ENCODE measurements at places on chromosomes 4 and X.

- DNase-seq: no peak
These were observed 104.8 kb upstream of the MSX1 start for GRCh38 chr4:4754641-4755040.

DNA sequence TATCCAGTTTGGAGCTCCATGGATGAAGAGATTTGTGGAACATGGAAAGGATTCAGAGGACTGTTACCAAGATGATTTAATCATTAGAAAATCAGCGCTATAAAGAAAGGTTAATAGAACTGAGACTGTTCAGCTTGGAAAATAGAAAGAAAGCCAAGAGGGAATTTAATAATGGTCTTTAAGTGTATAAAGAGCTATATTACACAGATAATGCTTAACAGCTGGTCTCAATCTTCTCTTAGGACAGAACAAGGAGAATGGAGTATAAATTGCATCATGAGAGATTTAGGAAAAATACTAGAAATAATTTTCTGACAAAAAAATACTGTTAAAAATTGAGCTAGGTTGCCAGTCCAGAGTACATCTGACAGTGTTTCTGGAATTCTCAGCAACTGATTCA, 91.3 kb upstream of the MAGEC2 start:
- DNase-seq: no peak

- peak; percentile 20 for DNase-seq
These were observed at the start of gene ADGRL3 for GRCh38 chr4:61200187-61200915. Gene ADGRL3, plus strand, starts transcription at chr4:61200326.

GRCh38 chrX:71615954-71616353, 2.4 kb downstream of the CXCR3 start:
- DNase-seq: no peak

- DNase-seq: no peak
These were observed 24.3 kb upstream of the TEX13C start for GRCh38 chrX:125295337-125295736.

GRCh38 chrX:131199091-131199490, 90.0 kb downstream of the IGSF1 start:
- DNase-seq: no peak

DNA sequence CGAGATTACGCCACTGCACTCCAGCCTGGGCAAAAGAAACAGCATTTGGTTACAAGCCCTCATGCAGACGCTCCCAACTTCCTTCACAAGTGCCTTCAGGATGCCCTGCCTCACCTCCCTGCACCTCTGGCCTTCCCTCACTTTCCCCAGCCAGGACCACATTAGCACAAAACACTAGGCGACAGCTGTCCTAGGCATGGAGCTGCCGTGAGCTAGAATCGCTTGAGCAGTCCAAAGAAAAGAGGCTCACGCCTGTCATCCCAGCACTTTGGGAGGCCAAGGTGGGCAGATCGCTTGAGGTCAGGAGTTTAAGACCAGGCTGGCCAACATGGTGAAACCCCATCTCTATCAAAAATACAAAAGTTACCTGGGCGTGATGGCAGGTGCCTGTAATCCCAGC, 15.8 kb downstream of the RNF212 start:
- DNase-seq: no peak

DNA sequence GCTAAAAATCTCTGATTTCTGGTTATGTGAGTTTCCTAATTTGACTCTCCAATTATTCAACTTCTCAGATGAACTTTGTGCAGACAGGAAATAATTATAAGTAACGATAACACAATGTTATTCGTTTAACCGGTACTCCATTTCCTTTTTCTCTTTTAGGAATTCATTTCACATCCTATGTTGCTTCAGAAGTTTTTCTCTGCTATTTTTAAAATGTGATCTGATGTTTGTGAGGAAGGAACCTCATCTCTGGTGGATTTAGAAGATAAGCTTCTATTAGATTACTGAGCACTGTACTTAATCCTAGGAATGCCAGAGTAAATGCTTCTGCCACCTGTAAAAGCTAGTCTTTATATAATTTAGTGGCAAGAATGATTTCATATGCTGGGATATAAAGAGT, 116.0 kb upstream of the ETNPPL start:
- DNase-seq: no peak

DNA sequence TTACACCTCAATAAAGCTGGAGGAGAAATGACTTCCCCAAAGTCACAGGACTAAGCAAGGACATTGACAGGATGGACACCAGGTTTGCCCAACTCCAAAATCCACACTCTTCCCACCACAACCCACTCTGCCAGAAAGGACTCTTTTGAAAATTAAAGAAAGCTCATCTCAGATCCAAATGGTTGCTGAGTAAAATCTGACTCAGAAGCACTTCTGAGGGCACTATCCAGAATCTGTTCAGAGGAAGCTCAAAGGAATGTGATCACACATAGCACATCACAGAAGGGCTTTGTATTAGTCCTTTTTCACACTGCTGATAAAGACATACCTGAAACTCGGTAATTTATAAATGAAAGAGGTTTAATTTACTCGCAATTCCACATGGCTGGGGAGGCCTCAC, 155.5 kb downstream of the RAB28 start:
- DNase-seq: no peak

DNA sequence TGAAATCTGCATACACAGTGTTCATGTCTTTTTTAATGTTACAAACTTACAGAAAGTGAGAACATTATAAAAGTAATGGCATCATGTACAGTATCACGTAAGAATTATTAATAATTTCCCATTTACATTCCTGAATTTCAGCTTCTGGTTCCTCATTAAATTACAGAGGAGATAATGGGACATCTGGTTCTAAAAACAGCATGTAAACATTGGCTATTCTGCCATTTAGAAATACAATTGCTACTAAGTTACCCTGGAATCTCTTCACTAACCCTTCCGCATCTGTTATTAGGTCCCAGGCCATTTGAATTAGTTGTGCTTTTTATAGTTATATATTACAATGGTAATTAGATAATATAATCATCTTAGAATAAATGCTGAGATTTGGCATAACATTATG, 505.1 kb downstream of the FSTL5 start:
- DNase-seq: no peak

GRCh38 chrX:35664833-35665232, 133.3 kb upstream of the MAGEB16 start:
- peak; percentile 4 for DNase-seq

Measured in NCI-H774 (cell line).